Skin of body (tissue), 3 donors: ENCODE measurements at places on chromosomes 11 and 22. TPM values are rescaled to one million over a fixed set of nuclear protein-coding genes. Genes with fewer than 3 reads are reported as not detected.

GRCh38 chr11:91979775-91980174, 244.8 kb upstream of the FAT3 start:
- no peak for DNase-seq

GRCh38 chr22:41900652-41901312, 14.1 kb downstream of the SHISA8 start:
- DNase-seq: no peak

DNA sequence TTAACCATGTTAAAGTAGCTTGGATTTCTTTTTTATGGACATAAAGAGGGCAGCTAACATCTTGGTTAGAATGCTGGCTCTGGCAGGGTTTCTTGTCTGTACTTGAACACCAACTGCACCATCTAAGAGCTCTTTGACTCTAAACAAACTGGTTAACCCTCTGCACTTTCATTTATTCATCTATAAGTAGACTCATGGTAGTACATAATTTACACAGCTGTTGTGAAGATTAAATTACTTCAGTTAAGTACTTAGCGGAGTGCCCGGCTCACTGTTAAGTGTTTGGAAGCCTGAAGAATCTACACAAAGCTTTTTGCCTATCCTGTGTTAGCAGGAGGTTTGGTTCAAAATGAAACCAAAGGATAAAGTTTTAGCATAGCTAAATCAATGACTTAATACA, 846.2 kb upstream of the API5 start:
- no peak for DNase-seq

- DNase-seq: no peak
Measured at GRCh38 chr11:70756756-70757155, 358.4 kb downstream of the CTTN start.

Gene PRRG4
- total RNA-seq: 11.2 TPM

Gene MS4A8
- total RNA-seq: not detected

Gene GRK3
- total RNA-seq: 19.2 TPM

GRCh38 chr22:21000987-21001600, 824 bp downstream of the THAP7 start:
- peak; percentile 70 for DNase-seq

Gene CECR2
- total RNA-seq: 2.8 TPM

DNA sequence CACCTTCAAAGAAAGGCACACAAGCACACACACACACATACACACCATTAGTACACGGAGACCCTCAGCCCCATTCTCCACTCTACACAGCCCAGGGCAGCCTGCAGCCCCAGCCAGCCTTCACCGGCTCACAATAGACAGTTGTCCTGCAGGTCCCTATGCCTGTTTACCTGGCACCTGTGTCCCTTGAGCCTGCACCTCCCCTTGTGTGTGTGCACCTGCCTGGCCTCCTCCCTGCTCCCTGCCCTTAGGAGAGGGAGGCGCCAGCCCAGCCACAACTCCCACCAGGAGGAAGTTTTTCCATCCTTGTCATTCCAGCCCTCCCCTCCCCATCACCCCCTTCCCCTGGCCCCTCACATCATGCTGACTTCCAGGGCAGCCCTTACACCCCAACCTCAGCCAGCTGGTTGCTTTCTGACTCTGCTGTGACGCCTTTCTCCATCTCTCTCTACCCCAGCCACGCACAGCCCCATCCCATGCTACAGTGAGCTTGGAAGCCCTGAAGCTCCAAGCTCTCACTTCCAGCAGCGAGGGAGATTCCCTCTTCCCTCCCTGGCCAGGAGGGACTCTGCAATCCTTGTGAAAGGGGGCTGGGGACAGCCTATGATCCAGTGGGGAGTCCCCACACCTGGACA, 4.4 kb downstream of the AHNAK start:
- DNase-seq: no peak

Gene LYVE1
- total RNA-seq: 48.0 TPM

GRCh38 chr11:30172883-30173311, 57.9 kb upstream of the FSHB start:
- DNase-seq: no peak

- DNase-seq: no peak
Measured at GRCh38 chr11:120267319-120267718, 27.4 kb downstream of the POU2F3 start.

DNA sequence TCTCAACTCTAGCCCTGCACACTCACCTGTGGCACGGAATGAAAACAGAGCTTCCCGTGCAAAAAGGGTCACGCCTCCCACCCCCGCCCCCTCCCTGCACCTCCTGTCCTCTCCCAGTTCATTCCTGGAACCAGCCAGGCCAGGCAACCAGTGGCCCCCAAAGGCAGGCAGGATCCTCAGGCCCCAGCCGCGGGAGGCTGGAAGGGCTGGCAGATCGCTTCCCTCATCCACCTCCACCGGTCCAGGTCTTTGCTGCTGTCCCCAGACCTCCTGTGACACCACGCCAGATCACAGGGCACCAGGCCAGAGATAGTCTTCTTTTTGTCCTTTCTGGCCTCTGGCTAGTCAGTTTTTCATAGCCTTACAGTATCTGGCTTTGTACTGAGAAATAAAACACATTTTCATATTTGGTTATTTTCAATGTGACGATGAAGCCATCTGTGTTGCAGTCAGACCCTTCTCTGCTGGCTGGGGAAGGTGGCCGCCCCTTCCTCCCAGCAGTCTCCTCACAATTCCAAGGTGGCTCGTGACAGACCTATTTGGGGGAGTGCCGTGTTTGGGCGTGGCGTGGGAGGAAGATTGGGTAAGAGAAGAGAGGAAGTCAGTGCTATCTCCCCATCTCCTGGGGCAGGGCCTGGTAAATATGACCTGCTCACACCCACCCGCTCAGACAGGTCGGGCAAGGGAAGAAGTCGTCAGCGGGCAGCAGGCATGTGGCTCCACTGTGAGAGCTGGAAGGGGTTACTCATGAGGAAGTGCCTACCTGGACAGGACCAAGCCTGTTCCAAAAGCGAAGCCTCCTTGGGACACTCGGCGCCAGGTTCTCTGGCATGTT, 9.1 kb downstream of the SSH3 start:
- no peak for DNase-seq

Gene NEFH
- 1.3 TPM for total RNA-seq

- no peak for DNase-seq
Measured at GRCh38 chr11:71221821-71222220, 30.6 kb downstream of the SHANK2 start.

- no peak for DNase-seq
Measured at GRCh38 chr22:16801088-16801487, 24.1 kb downstream of the XKR3 start.

Gene USH1C
- 0.10 TPM for total RNA-seq

GRCh38 chr22:21766691-21767462, 31.3 kb upstream of the YPEL1 start:
- DNase-seq: no peak

DNA sequence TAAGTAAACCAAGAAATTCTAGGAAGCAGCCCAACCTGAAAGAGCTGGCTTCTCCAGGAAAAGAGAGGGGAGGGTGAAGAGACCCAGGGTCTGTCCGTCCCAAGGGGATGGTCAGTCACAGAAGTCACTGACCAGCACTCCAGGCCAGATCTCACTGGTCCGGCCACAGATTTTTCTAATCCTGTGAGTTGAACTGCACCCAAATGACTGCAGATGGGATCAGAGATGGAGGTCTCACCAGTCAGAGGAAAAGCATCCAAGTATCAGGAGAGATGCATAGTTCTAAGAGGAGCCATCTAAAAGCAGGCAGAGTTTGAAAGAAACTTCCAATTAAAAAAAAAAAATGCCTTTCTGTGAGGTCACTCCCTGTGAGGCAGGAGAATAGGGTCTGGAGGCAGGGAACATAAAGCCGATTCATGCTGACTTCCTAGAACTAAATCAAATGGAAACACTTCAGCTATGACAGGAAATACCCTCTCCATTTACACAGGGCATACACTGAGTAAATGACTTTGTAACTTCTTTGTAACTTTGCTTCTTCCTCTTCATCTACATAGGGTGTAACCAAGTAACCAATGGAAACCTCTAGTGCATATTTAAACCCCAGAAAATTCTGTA, 144.5 kb downstream of the CCDC34 start:
- DNase-seq: peak; percentile 60

DNA sequence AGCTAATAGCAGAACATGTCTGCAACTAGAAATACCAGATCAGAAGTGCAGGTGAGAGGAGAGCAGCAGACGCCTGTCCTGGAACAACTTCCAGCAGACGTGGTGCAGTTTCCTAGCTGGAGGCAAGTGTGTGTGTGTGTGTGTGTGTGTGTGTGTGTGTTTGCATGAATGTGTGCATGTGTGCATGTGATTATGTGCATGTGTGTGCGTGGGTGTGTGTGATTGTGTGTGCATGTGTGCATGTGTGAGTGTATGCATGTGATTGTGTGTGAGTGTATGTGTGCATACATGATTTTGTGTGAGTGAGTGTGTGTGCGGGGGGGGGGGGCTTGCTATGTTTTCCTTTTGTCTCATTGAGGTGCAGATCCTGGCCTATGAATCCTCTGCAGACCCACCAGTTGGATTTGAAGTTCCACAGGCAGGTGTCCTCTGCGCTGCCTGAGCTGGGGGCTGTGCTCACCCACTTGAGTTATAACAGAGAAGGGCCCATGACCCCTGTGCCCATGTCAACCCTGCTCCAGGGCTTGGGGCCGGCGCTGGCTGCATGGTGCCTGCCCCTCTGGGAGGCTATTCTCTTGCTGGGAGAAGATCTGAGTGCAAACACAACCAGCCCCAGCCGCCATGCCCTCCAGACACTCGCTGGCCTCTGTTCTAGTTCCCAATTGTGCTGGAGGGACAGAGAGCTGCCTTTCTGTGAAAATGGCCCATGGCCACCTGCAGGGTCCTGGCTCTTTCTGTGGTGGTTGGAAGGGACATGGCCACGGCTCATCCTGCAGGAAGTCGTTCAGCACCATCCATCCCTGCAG, 821.3 kb downstream of the BRD1 start:
- DNase-seq: no peak

DNA sequence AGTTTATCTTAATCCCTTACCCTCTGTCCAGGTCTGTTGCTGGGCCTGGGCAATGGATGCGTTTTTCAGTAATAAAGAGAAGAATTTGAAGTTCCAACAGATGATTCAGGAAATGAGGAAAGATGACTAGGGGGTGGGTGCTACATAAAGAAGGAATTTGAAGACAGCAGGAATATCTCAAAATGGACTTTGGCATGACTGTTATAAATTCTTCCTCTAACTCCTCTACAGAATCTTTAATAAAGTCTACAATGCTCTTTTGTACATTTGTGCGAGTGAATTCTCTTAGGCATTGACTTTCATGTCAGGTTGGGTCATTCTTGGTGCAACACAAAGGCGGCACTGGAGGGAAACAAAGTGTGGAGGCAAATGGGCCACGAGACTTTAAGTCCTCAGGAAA, 35.1 kb upstream of the PRSS23 start:
- no peak for DNase-seq

- no peak for DNase-seq
Measured at GRCh38 chr11:116412118-116412889, 360.5 kb downstream of the BUD13 start.

DNA sequence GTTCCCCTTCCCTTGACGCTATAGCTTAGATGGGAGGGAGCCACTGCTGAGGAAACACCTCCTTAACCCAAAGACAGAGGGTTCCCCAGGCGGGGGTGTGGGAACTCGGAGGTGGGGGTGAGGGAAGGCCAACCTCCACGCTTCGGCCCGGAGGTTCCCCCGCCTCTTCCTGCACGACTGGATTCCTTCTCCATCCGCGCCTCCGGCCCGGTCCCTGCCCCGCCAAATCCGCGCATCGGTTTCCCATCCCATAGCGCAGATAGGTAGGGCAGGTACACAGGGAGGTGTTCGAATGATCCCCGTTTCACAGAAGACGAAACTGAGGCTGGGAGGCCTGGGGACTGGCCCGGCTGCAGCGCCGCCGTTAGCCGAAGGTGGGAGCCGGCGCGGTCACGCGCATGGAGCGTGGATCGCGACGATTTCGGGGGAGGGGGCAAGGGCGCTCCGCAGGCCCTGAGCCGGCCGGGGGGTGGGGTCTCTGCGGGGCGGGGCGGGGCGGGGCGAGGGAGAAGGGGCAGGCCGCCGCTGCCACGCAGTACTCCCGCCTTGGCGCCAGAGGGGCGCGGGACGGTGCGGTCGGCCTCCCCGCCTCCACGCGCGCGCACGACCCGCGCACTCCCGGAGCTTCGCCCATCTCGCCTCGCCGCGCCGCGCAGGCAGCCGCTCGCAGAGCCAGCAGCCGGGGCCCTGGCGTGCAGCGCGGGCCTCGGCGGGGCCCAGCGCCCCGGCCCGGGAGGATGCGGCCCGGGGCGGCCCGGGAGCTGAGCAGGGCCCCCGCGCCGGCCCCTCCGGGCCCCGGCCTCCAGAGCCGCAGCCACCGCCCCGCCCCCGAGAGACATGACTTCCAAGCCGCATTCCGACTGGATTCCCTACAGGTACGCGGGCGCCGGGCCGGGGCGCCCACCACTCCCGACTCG, at the start of gene TUB:
Gene TUB, plus strand, starts transcription at position 538 of the 917 bp plus-strand sequence. Its CDS starts 300 bp downstream, at position 838.
- peak; percentile 16 for DNase-seq

Gene CHCHD10
- total RNA-seq: 17.1 TPM

DNA sequence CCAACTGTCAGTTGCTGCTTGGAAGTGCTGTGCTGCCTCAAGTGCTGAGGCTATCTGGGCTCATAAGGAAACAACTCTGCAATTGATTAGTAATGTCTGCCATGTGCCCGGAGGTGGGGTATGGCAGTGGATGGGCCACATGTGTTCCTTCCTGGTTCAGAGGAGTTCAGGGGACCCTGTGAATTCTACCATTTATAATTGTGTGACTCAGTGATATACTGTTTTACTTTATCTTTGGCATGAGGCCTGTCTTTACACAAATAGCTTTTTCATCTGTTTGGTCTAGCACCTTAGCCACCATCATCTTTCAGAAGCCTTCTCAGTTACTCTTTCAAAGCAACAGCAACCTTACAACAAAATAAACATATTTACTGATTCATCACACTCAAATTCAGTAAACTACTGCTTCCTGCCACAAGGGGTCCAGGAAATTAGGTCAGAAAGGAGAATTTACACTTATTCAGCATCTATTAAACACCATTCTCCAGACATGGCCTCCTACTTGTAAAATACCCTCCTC, 20.9 kb downstream of the DKK3 start:
- no peak for DNase-seq

Gene KIF18A
- total RNA-seq: 8.0 TPM

DNA sequence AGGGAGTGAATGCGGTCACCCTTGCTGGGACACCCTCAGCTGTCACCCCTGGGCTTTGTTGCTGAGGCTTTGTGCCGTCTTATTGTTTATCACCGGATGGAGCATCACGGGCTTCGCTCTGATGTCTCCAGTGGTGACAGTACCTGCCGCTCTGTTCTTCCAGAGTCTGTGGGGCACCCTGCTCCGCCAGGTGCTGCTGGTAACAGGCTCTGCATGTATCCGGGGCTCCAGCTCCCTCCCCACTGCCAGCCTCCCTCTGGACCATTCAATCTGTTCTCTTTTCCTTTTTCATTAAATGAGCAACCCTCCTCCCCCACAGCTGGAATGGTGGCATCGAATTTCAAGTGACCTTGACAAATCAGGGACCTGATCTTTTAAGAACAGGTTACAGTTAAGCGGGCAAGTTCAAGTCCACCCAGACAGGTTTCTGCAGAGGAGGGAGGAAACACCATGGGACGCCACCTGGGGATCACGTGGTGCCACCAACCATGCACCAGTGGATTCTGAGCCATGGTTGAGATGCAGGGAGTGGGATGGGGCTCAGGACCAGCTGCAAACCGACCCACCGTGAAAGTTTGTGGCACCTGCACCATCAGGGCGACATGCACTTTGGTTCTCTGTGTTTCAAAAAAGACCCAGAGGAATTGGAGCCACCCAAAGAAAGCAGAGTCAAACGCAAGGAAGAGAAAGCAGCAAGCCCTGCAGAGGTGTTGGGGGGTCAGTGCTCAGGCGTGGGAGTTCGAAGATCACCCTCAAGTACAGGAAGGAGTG, 89.3 kb downstream of the BCR start:
- no peak for DNase-seq
